Activated CD4-positive, alpha-beta T cell treated with anti-CD3 and anti-CD28 coated beads, Interleukin-2, Interleukin-6, amounts not matched to agents 100 ng/mL and 50 ng/mL, durations not matched to agents 16 hours and 8 hours (primary cell): ENCODE measurements at places on chromosomes 12 and 14.

DNA sequence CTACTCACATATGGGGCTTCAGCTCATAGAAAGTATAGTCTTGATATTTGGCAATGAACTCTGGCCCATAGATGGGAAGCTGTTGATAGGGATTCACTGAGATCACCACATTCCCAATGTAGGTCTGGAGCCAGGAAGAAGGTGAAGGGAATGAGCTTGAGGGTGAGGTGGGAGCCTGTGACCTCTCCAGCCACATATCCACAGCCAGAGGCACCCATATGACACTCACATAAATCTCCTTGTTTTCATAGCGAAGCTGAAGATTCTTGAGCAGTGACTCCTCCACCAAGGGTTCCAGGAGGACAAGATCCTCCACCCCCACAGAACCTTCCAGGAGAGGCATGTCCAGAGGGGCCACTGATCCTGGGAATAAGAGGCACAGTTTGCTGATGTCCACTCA, 1.9 kb downstream of the MYO1A start:
- no peak for DNase-seq

DNA sequence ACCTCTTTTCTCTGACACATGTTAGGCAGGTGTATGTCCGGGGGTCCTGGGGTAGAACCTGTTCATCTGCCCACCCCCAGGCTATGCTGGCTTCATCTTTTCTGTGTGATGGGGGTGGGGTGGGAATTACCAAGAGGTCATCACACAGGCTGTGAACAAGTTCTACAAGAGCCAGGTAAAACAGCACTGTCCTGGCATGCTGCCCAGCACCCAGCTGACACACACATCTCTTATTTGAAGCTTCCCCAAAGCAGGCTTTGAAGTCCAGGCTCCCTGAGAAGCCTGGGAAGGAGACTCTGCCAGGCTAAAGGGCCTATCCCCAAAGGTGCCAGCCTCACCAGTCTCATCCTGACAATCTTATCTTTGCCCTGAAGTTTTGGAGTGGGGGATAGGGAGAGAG, 141.1 kb downstream of the ALG10 start:
- DNase-seq = no peak

DNA sequence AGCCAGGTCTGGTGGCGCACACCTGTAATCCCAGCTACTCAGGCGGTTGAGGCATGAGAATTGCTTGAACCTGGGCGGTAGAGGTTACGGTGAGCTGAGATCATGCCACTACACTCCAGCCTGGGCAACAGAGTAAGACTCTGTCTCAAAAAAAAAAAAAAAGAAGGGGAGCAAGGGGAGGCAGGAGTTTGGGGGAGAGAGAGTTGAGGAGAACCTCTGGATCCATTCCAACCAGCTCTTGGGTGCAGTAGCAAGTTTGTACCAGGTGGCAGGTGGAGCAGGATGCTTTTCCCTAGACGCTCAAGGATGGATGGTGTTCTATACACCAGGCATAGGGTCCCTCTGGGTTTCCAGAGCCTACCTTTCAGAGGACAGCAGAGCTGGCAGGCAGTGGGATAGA, 1.9 kb downstream of the NFE2 start:
- DNase-seq = no peak

DNA sequence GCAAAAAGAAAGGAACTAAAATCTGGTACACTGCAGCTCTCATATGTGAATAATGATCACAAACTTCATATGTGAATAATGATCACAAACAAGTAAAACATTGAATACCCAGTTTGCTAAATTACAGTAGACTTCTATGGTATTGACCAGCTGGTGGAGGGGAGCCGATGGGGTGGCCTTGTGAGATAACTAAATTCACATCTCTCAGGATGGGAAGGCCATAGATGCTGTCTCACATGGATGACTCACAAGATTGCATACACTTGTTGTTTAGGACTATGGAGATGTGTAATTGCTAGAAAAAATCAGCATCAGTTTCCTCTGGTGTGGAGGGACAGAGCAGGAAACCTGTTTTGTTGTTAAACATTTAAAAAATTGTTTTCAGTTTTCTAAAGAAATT, 49.2 kb downstream of the ACACB start:
- no peak for DNase-seq

DNA sequence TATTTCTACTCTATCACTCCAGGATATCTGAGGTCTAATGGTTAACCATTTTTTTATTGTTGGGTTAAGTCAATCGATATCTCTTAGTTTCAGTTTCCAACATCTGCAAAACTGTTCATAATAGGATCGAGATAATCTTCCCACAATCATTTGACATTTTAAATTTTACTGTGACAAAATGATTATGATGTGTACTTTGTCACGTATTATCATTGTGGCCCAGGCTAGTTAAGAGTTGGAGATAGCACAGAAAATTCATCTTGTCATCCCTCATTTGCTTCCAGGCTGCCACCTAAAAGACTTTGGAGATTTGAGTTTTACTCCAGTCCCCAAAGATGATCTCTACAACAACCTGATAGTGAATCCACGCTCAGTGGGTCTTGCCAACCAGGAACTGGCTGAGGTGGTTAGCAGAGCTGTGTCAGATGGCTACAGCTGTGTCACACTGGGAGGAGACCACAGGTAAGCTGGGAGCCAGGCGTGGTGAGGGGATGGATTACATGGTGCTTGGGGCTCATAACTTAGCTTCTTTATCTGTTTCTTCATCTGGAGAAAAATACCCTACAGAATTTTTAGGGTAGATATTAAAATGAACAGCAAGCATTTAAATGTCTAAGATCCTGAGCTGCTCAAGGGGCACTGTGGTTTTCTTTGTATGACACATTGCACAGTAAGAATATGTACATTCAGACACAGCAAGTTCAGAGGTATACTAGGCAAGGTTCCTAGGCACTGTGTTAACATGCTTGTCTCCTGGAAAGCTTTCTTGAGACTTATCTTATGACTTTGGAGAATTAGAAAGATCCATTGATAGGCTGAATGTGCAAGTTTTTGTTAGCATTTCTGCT, 22.4 kb downstream of the ARG2 start:
- DNase-seq = peak; percentile 30

- no peak for DNase-seq
Measured at GRCh38 chr12:131673888-131674257, 37.0 kb upstream of the SFSWAP start.

DNA sequence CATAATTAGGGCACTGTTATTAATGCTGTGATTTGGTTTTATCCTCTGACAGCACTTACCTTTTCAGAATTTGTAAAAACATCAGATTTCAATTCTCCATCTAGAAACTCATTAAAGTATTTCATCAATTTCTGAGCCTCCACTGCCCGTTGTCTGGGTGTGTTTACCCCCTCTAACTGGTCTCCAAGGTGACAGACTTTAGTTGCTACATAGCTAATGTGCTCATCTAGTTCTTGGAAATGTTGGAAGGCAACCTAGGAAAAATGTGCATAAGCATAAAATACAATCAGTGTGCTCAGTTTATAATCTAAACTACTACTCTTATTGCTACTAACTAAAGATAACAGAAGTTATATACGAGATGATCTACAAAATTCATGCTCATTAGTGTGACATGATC, 24.6 kb downstream of the EXOC5 start:
- DNase-seq = no peak

DNA sequence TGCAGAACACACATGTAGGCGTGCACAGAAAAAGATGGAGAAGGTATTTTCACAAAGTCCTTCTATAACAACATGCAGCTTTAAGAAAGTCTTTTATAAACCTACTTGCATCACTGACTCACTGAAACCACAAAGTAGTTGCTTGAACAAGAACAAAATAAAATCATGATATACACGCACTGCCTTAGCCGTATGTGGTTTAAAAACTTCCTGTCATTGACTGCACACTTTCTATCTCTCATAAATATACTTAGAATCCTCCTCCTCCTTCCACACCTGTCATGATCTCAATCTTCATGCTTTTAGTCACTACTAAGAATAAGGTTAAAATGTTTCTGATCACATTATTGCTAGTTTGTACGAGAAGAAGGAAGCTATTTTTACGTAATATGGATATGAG, 31.8 kb upstream of the RAD51AP1 start:
- DNase-seq = peak; percentile 81

DNA sequence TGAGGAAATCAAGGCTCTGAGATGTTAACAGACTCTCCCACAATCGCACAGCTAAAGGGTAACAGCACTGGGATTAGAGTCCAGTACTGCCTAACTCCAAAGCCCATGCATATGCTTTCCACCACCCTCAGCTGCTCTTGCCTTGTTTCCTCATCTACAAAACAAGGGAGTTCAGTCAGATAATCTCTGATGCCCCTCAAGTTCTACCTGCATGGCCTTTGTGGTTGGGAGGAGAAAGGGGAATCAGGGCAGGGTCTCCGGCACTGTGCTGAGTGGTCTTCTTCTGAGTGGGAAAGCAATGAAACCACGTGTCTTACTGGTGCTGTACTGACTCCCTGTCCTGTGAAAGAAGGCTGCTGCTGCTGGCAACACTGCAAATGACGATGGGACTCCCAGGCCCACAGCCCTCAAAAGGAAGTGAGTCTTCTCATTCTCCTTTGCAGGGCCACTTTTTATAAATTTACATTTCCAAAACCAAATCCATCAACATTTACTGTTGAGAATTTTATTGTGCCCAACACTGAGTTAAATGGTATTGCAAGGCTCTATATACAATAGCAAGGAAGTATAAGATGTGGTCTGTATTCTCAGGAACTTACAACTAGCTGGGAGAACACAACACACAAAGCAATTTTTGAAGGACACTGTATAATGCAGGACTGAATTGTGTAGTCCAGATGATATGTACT, 19.7 kb upstream of the DUSP16 start:
- peak; percentile 48 for DNase-seq

DNA sequence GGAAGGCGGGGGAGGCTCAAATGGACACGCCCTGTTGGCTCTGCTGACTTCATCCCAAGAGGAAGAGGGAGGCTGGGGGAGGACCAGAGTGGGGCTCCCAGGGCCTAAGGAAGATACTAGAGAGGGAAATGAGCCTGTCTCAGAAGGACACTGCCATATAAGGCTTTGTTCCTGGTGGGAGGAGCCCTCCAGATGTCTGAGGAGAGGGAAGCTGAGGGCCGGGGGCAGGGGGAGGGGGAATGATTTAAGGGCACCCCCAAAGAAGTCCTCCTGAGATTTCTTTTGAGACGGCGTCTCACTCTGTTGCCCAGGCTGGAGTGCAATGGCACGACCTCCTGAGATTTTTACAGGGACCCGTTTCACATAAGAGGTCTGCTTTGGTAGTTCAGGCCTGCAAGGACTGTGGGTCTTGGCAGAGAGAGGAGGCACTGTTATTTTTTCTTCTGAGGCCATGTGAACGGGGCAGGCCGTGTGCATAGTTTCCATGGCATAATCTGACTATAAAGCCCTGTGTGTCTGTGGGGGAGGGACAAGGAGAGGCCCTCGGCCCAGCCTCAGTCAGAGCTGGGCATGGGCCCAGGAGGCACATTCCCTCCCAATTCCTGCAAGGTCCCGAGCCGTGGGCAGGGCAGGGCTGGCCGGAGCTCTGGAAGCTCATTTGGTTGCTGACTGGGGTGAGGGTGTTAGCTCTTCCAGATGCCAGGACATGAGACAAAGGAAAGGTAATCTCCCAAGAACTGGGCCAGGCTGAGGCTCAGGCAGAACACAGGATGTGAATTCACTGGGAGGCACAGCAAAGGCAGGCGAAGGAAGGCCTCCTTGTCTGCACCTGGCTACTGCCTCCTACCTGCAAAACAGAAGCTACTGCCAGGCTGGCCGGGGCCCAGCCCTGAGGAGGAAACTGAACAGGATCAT, 22.2 kb upstream of the PLEKHG3 start:
- DNase-seq = no peak

- DNase-seq = no peak
Measured at GRCh38 chr12:25757037-25757665, 201.3 kb upstream of the RASSF8 start.

DNA sequence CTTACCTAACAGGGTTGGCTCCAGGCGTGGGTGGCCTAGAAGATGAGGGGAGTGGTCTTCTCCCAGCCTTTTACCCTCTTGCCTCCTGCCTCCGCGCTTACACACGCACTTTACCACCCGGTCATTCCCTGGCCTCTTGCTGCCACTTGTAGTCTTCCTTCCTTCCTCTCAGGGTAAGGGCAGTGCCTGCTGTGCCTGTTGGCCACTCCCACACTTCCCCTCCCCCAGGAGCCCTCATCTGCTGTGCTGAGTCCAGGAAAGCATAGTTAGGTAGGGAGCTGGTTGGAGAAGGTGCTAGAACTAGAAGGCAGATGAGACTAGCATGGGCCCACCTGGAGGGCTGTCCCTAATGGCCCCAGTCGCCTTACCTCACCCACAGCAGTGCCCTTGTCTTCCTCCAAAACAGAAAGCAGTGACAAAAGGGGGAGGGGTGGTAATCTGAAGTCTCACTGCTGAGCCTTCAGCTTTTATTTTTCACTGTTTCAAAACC, 54.3 kb upstream of the SRSF5 start:
- peak; percentile 24 for DNase-seq

- DNase-seq = peak; percentile 41
Measured at GRCh38 chr12:116099652-116100432, 177.7 kb downstream of the MED13L start.

GRCh38 chr14:78018283-78018682, 151.9 kb upstream of the NRXN3 start:
- DNase-seq = no peak

DNA sequence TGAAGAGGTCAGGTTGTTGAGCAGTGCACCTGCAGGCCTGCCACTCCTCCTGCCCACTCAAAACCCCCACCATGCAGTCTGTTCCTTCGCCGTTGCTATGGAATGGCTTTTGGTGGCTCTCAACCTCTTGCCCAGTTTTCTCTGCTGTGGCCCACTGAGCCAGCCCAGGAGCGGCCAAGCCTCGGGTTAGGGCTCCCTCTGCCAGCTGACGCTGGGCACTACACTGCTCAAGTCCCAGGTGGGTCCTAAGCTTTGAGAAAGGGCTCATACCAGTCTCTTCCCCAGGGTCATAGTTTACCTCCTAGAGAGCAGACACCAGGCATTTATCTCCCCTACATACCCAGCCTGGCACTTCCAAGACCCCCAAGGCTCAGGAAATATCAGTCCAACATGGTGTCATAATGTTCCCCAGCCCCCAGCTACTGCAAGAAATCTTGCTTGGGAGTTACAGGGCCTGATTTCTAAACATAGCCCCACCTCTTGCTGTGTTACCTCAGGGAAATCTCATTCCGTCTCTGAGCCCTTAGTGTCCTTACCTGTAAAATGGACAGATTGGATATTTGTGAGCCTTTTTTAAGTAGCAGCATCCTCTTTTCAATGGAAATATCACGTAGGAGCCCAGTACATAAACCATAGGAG, 59.4 kb downstream of the TSPAN11 start:
- peak; percentile 45 for DNase-seq

- no peak for DNase-seq
Measured at GRCh38 chr12:110966081-110966760, 45.8 kb upstream of the MYL2 start.

DNA sequence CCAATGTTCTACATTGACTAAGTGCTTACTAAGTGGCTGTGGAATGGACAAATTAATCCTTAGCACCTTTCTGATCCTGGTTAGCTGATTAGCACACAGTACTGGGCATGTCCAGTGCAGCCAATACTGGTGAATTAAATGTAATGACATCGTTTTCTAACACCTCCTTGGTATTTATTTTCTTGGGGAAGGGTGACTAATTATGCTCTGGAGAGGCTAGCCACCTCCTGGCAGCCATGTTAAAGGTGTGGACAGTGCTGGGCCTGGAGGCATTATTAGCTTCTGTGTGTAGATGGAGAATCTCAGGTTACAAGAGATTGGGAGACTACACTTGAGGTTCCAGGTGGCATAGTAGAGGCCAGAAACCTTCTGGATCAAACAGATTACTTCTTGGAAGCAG, 230.9 kb upstream of the DDHD1 start:
- DNase-seq = no peak
